Vagina (tissue), 2 donors: ENCODE measurements at places on chromosomes 4 and X.

- peaks cover 14% of the 10 kb centered on the region for H3K4me1 ChIP-seq
- no peak overlapping the region for H3K27ac ChIP-seq
- no peaks in the 10 kb centered on the region for H3K27me3 ChIP-seq
These were observed 10.1 kb upstream of the ADH1A start for GRCh38 chr4:99300934-99301333.

- no peaks in the 10 kb centered on the region for H3K36me3 ChIP-seq
- no peak for DNase-seq
- peaks cover 6% of the 10 kb centered on the region for H3K4me1 ChIP-seq
- H3K4me3 ChIP-seq = no peak overlapping the region
- H3K27ac ChIP-seq = no peak overlapping the region
- no peaks in the 10 kb centered on the region for H3K27me3 ChIP-seq
These were observed 147.2 kb upstream of the BANK1 start for GRCh38 chr4:101643186-101643837.

- no peaks in the 10 kb centered on the region for H3K36me3 ChIP-seq
- no peak overlapping the region for H3K27ac ChIP-seq
- DNase-seq = no peak
- H3K4me1 ChIP-seq = no peaks in the 10 kb centered on the region
- H3K4me3 ChIP-seq = no peak overlapping the region
- H3K27me3 ChIP-seq = no peaks in the 10 kb centered on the region
These were observed 237.4 kb downstream of the CAMK2D start for GRCh38 chr4:113524096-113524495.

DNA sequence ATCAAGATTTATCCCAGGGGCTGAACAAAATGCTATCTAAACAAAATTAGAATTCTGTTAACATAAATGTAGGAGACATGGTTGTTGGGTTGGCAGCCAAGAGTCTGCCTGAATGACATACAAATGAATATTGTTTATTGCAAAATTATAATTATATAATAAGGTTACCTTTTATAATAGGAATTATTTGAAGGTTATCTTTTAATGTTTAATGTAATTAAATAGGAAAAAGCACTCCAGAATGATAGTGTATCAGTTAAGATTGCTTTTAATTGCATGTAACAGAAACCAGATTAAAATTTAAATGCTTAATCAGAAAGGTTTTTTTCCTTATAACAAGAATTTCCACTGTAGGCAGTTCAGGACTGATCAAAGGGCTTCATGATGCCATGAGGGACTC, 42.0 kb upstream of the STPG2 start:
- H3K4me3 ChIP-seq = no peak overlapping the region
- no peaks in the 10 kb centered on the region for H3K36me3 ChIP-seq
- no peaks in the 10 kb centered on the region for H3K27me3 ChIP-seq
- H3K4me1 ChIP-seq = no peaks in the 10 kb centered on the region

DNA sequence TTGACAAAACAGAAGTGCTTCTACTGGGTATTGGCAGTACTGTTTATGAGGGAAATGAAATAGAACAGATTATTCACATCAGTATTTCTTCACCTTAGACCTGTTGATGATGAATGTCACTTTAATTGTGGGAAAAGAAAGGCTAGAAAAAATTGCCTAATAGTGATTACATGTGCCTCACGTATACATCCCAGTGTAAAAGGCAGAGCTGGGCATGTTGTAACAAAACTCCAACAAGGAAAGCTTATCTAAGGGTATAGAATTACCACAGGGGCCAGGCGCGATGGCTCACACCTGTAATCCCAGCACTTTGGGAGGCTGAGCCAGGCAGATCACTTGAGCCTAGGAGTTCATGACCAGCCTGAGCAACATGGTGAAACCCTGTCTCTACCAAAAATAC, 4.2 kb downstream of the PGM2 start:
- no peaks in the 10 kb centered on the region for H3K27me3 ChIP-seq
- peaks cover 38% of the 10 kb centered on the region for H3K36me3 ChIP-seq
- H3K27ac ChIP-seq = no peak overlapping the region
- DNase-seq = no peak

DNA sequence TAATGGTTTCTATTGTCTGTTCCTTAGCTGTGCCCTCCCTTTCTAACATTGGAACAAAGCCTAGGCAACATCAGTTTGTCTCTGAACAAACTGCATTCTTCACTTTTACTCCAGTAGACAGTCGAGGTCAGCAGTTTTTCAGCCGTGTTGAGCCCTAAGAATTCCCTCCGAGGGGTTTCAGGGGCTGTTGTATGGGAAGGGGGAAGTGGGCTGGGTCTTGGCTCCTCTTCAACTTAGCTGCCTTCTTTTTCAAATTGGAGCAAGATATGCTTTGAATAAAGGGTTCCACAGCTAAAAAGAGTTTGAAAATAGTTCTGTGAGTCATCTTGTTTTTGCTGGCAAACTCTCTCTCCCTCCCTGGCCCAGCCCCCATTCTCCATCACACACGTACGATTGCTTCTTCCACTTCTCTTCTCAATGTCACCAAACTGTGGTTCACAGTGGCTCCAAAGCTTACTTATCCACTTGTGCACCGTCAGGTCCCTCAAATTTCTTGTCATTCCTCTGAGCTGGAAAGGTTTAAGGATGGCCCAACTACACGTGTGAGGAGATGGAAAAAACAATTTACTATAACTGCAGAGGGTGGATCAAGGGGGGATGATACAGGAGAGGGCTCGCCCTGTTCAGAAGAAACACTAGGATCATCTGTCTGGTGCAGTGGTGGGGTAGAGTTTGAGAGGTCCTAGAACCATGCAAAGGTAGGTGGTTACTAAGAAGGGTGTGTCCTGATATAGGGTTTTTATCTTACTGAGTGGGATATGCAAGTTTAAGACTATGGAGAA, 9.2 kb upstream of the MAML3 start:
- H3K27me3 ChIP-seq = no peaks in the 10 kb centered on the region
- no peaks in the 10 kb centered on the region for H3K36me3 ChIP-seq
- H3K4me3 ChIP-seq = no peak overlapping the region

DNA sequence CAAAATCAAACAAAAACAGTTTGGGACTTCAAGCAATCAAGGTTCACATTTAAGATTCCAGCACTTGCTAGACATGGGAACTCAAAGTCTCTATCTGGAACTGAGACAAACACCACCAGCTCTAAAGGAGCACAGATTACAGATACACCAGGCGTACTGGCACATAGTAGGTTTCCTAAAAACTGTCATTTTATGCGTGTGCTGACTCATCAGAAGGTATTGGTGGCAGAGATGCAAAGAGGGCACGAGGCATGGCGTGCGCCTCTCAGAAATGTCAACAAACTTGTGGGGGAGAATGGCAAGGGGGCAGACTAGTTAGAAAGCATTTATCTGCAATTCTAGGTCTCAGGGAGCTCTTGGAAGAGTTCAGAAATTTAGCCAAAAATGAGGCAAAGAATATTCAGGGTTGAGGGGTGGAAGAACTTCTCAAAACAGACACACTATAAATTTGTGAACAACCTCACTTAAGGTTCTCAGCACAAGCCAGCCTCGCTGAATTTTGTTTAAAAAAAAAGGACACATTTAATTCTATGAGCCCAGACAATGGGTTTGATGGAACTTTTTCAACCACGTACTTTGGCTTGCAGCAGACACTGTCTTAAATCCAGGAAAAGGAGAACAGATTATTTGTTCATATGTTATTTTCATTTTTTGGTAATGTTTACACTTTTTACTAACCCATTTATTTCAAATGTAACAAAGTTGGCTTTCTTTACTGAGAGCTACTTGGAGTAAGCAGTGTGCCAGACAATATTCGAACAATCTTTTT, 100.0 kb downstream of the SHISA3 start:
- H3K27ac ChIP-seq = no peak overlapping the region
- H3K4me1 ChIP-seq = no peaks in the 10 kb centered on the region
- H3K36me3 ChIP-seq = no peaks in the 10 kb centered on the region
- H3K4me3 ChIP-seq = no peak overlapping the region
- no peak for DNase-seq

- H3K27me3 ChIP-seq = no peaks in the 10 kb centered on the region
- H3K36me3 ChIP-seq = peaks cover 61% of the 10 kb centered on the region
- H3K4me3 ChIP-seq = no peak overlapping the region
- no peak overlapping the region for H3K27ac ChIP-seq
- peaks cover 14% of the 10 kb centered on the region for H3K4me1 ChIP-seq
These were observed 97.7 kb downstream of the NFKB1 start for GRCh38 chr4:102598762-102599374.

GRCh38 chr4:149574971-149575370, 240.7 kb downstream of the IQCM start:
- H3K4me1 ChIP-seq = no peaks in the 10 kb centered on the region
- no peak overlapping the region for H3K4me3 ChIP-seq
- no peak overlapping the region for H3K27ac ChIP-seq
- H3K27me3 ChIP-seq = no peaks in the 10 kb centered on the region
- DNase-seq = no peak
- H3K36me3 ChIP-seq = no peaks in the 10 kb centered on the region

DNA sequence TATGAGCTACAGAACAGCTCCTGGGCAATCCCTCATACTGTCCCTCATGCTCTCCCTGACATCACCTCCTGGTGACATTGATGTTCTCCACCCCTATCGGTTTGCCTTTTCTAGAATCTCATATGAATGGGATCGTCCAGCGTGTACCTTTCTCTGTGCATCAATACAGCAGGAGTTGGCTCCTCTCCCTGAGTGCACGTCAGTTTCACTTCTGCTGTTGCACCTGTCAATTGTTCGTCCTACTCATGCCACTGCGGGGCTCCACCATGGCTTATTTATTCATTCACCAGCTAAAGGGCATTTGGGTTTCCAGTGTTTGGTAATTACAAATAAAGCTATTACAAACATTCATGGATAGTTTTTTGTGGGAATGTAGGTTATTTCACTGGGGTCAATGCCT, 269.1 kb upstream of the ZFP42 start:
- no peaks in the 10 kb centered on the region for H3K36me3 ChIP-seq
- no peaks in the 10 kb centered on the region for H3K27me3 ChIP-seq

DNA sequence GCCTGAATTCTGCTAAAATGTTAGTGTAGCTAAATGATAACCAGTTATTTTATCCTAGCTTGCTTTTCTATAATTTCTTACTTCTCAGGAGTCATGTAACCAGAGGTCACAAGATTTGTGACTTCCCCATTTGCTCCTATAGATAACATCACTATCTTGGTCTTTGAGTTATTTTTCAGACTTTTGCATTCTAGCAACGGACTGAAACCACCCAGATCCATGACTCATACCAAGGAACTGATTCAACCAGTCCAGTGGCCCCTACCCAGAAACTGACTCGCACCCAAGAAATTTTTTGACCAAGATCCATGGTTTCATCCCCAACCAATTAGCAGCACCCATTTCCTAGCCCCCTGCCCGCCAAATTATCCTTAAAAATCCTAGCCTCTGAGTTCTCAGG, 50.0 kb downstream of the IQCM start:
- H3K4me3 ChIP-seq = no peak overlapping the region
- no peak for DNase-seq
- no peaks in the 10 kb centered on the region for H3K36me3 ChIP-seq
- no peaks in the 10 kb centered on the region for H3K4me1 ChIP-seq

DNA sequence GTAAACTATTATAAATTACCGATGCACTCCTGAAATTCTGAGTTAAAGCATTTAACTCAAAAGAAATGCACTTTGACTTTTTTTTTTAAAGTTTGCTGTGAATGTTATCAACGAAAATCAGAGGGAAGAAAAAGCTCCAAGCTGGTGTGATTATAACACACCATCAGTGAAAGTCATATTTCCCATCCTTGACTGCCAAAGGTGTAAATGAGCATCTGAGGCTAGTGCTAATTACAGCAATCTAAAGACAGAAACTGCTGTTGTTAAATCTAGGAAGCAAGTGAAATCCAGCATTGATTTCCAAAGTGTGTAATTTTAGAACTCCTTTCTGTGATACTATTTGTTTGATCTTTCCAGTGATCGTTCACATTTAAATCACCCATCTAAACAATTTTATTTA, 1538.8 kb downstream of the TECRL start:
- DNase-seq = no peak
- no peaks in the 10 kb centered on the region for H3K4me1 ChIP-seq
- H3K27ac ChIP-seq = no peak overlapping the region
- no peaks in the 10 kb centered on the region for H3K27me3 ChIP-seq
- H3K4me3 ChIP-seq = no peak overlapping the region

DNA sequence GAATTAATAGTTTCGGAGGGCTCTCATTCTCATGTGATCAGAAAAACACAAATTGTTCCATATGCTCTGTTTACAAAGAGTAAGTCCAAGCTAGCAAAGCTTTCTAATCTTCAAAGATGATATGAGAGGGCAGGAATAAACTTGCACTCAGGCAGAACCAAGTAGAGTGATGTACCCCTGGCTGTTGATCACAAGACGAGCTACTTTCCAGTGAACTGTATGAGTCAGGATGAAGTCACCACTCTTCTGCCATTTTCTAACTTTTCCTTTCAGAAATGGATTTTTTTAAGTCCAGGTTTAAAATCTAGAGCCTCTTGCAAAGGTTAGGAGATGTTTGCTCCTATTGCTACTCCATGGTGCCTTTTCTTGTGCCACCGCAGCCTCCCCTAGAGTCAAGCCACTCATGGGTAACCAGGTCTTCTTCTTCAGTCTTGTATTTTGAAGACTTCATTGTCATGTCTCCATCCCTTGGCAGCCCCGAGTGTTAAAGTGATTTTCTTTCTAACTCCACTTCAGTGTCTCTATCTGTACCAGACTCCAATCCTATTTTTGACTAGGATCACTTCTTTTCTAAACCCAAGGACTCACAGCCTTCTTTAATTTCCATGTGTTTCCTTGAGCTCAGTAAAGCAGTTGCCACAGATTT, 171.9 kb upstream of the GALNT7 start:
- no peak for DNase-seq
- H3K27ac ChIP-seq = no peak overlapping the region
- H3K27me3 ChIP-seq = no peaks in the 10 kb centered on the region
- no peak overlapping the region for H3K4me3 ChIP-seq
- no peaks in the 10 kb centered on the region for H3K36me3 ChIP-seq
- no peaks in the 10 kb centered on the region for H3K4me1 ChIP-seq

- no peaks in the 10 kb centered on the region for H3K27me3 ChIP-seq
- H3K4me1 ChIP-seq = no peaks in the 10 kb centered on the region
- H3K27ac ChIP-seq = no peak overlapping the region
- H3K4me3 ChIP-seq = no peak overlapping the region
These were observed 39.2 kb downstream of the TXLNG start for GRCh38 chrX:16825264-16826035.

GRCh38 chr4:100511896-100512295, 5.9 kb downstream of the EMCN start:
- H3K4me3 ChIP-seq = no peak overlapping the region
- H3K4me1 ChIP-seq = peaks cover 15% of the 10 kb centered on the region
- no peaks in the 10 kb centered on the region for H3K27me3 ChIP-seq
- H3K36me3 ChIP-seq = no peaks in the 10 kb centered on the region
- no peak for DNase-seq
- no peak overlapping the region for H3K27ac ChIP-seq

DNA sequence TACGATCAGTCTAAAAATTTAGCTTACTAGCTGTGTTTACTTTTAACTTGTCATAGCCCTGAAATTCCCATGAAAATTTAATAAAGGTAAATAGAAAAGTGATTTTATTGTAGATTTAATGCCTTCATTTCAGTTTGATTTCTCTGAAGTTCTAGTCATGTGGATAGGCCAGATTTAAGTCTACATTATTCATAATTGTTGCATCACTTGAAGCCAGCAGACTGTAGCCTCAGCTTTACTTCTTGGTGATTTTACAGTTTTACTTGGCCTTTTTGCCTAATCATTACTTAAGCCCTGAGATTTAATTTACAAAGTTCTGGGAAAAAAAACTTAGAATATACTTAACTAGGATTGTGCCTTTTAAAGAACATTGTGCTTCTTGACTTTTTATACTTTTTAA, 73.5 kb upstream of the FHDC1 start:
- no peaks in the 10 kb centered on the region for H3K4me1 ChIP-seq
- no peak overlapping the region for H3K27ac ChIP-seq
- H3K36me3 ChIP-seq = no peaks in the 10 kb centered on the region
- H3K27me3 ChIP-seq = no peaks in the 10 kb centered on the region
- H3K4me3 ChIP-seq = no peak overlapping the region
- no peak for DNase-seq
